ENCODE measurements at places on chromosomes 6 and 20.
A peak's percentile ranks its signal among the peaks of the same experiment; 100 is the strongest.

- no peak for DNase-seq
Observed at GRCh38 chr6:147071776-147072175, 132.4 kb upstream of the STXBP5 start.

DNA sequence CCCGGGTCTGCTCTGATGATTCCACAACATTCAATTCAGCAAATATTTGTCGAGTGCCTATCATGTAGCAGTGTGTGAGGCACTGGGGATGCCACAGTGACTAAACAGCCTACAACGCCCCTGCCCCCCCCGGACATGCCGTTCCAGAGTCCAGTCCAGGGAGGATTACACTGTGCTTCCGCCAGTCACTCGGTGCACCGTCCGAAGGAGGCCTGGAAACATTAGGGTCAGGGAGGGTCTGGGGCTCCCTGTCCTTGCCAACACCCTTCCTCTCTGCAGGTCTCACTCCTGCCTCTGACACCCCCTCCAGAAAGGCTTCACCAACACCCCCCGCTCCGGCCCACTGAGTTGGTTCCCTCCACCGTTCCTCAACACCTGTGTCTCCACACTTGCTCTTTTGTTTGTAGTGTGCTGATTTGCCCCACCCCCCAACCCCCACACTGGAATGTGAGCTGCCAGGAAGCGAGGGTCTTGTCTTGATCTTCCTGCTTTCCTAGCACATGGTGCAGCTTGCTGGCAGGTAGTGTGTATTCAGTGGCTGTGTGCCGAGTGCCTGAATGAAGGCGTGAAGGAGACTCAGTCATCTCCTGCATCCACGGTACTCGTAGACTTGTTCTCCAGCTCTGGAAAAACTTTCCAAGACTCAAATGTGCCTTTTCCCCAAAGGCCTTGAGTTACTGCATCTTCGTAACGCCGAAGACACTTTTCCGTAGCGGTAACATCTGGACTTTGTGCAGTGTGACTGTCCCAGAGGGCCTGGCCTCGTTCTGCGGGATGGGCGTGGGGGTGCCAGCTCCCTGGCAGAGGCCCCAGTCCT is 150.4 kb downstream of the ZDHHC14 start:
- DNase-seq = no peak

DNA sequence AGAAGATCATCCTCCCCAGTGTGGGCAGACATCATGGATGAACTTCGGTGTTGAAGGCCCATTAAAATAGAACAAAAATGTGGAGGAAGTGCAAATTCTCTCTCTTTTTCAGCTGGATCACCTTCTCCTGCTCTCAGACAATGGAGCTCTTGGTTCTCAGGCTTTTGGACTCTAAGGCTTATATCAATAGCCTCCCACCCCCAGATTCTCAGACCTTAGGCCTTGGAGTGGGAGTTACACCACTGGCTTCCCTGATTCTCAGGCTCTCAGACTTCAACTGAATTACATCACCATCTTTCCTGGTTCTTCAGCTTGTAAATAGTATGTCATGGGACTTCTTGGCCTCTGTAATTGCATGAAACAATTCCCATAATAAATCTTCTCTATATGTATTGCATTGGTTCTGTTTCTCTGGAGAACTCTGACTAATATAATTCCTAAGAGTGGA is 36.6 kb downstream of the NSFL1C start:
- DNase-seq = peak; percentile 75

DNA sequence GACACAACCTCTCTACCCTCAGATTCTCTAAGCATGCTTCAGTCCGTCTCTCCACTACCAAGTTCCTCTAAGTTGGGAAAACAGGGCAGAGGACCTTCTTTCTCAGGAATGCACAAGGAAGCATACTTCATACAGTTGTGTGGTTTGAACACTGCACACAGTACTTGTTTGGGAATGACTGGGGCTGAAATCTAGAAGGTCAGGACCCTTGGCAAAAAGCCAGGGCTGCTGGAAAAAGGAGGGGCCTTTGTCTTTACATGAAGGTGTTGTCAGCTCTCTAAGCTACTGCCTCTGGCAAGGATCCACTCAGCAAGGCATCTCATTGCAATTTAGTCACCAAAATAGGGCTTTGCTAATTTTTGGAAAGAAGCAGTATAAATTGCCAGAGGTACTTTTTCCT is 20.7 kb upstream of the HEY2 start:
- no peak for DNase-seq

DNA sequence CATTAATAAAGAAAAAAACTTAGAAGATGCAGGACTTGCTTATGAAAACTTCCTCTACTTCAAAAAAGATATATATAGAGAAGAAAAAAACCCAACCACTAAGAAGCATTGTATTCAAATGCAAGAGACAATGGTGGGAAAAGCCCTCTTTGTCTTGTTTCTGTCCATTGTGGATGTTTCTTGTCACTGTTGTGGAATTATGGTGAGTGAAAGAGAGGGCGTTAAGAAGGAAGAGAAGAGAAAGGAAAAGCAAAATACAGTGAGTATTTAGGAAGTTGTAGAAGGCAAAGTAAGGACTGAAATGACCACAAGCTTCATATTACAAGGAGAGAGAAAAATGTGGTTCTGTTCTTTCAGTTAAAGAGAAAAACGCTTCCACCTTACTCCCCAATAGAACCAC is 14.1 kb upstream of the THBD start:
- DNase-seq = peak; percentile 49

DNA sequence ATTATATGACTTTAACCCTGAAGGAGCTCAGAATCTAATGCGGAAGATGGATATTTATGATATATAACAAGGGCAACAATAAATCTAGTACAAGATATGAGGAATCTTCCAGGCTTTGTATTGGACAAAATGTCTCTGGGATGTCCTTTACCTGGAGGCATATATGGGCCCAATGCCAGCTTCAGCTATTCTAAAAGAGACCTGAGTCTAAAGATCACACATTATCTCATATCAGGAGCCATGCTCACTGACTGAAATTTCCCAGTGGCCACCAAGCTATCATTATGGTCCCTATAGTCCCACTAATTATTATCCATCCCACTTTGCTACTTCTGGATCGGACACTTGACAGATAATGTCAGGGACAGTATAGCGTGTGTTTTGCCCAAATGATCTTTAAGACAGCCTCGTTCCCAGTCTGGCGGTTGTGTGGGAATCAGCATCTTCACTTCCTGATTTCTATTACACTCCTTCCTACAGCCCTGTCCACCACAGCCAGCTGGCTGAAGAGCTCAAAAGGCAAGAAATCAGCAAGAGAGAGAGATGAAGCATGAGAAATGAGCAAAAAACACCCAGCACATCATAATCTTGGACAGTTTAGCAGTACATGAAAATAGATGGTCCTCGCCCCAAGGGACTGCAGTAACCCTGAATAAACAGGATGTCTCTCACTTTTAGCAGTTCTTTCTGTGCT is 34.9 kb downstream of the KLHL31 start:
- peak; percentile 74 for DNase-seq

DNA sequence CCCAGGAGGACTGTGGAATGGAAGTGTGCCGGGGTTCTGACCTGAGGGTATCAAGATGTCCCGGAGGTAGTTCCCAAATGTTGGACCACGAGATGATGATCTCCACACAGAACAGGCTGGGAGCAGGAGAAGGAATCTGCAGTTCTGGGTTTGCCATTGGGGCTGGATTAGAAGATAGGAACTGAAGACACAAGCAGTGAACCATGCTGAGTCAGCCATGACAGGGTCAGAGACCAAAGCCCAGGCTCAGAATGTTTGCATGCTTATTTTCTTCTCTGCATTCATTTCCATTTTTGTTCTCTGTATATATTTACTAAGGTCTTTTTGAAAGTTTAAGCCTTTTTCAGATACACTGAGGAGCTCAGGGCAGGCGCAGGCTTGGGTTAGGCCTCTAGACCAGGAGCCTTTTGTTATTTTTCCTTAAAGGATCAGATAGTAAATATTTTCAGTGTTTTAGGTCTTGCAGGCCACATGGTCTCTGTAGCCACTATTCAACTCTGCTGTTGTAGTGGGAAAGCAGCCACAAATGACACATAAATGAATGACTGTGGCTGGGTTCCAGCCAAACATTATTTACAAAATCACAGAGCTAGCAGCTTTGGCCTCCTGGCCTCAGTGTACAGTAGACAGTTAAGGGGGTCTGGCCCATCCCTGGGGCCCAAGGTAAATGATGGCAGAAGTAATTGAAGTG is 28.5 kb downstream of the SLC35D3 start:
- no peak for DNase-seq

DNA sequence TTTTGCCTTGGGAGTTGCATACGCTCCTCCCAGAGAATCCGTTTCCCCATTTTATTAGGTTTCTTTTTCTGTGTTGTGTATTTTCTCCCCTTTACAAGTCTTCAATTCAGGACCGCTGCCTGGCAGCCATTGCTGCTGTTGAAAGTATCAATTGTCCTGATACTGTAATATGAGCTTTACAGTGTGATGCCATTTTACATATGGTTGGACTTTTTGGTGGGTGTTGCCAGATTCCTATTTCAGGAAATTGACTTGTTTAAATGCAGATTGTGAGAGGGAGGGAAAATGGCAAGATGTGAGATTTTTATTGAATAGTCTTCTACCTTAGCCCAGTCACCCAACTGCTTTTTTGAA is 1.2 kb downstream of the PANK2 start:
- DNase-seq = peak; percentile 68

DNA sequence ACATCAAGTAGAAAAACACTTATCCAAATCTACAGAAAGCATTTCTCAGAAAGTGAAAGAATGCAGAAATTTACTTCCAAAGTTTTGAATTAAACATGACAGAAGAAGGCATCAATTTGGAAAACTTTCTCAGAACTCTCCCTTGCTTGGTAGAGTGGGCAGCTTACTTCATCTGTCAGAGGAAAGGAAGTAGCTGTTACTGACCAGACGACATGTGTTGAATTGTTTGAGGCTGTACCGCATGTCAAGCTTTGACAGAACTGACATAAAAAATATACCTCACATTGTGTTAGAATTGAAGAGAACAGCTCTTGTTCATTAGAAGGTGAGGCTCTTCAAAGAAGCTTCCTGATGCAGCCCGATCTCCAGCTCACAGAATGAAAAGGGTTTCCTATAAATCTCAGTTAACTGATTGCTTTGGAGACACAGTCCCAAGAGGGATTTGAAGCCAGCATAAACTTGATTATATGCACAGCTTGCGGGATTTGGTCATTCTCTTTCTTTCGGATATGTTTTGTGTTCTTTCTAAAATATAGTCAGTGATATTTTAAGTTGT is 190.7 kb downstream of the PLCB1 start:
- DNase-seq = no peak

GRCh38 chr6:4809999-4810918 is 34.1 kb downstream of the CDYL start:
- peak; percentile 68 for DNase-seq

GRCh38 chr6:36305885-36306284 is 30.8 kb downstream of the BNIP5 start:
- no peak for DNase-seq

GRCh38 chr20:37392441-37393195 is 46.7 kb downstream of the SRC start:
- no peak for DNase-seq

GRCh38 chr20:50969435-50969834 is 10.8 kb downstream of the MOCS3 start:
- DNase-seq = no peak

DNA sequence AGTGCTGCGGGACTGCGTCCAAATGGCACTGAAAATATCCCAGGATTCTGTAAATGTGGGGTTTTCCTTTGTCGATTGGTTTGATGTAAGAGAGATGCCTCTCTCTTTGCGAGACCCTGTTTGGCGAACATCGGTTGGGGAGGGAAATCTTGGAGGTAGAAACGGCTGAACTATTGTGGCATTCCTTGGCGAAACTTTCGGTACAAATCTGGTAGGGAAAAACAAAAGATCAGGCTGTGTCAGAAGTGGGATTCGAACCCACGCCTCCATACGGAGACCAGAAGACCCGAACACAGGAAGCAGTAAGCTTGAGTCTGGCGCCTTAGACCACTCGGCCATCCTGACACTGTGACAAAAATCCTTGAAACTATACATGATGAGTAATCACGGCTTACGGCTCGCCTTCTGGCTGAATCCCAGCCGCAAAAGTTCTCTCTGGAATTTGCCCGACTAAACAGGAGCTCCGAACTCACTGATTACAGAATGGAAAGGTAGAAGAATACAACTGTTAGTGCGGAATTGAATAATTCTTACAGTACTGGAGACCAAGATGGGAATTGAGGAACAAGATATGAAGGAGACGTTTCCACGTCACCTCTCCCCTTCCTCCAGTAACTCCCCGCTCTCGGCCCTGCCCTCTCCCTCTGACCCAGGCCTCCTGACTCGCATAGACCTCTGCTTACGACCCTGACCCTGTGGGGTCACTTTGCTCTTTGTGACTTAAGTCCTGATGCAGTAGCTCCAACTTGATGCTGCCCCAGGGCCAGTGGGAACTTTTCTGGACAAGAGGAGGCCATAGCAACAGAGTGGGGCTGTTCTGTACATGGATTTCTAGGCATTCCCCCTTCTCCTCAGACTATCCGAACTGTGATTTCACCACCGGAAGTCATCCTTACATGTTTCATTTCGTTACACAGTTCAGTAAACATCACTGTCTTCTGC is 132.8 kb upstream of the ZNF184 start:
- no peak for DNase-seq

DNA sequence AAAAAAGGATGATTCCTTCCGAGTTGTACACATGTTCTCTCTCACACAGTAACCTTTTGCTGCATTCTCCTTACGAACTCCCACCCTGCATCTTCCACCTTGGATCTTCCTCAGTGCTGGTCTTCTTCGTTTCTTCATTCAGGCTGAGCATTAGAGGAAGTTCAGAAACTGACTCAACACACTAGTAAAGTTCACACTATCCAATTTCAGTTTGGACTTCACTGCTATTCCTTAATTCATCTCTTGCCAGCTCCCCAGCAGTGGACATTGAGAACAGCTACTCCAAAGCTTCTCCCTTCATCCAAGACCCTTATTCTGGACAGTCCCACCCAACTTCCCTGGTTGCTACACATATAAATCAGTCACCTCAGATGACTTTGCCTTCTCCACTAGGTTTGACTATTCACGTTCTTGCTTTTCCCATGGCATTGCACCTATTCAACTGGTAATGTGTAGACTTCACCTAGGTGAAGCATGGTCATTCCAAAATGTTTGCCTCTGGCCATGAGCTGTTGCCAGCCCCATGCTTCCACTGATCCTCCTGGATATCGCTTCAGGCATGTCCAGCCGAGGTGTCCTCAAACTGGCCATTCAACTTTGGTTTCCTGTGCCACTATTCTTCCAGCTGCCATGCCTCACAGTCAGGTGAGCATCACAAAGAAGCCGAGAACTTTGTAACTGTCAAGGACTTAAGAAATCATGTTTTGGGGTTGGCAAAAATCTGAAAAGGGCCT is 103.9 kb upstream of the EMILIN3 start:
- peak; percentile 15 for DNase-seq

GRCh38 chr6:83884523-83884922 is 25.0 kb downstream of the CYB5R4 start:
- DNase-seq = peak; percentile 52

DNA sequence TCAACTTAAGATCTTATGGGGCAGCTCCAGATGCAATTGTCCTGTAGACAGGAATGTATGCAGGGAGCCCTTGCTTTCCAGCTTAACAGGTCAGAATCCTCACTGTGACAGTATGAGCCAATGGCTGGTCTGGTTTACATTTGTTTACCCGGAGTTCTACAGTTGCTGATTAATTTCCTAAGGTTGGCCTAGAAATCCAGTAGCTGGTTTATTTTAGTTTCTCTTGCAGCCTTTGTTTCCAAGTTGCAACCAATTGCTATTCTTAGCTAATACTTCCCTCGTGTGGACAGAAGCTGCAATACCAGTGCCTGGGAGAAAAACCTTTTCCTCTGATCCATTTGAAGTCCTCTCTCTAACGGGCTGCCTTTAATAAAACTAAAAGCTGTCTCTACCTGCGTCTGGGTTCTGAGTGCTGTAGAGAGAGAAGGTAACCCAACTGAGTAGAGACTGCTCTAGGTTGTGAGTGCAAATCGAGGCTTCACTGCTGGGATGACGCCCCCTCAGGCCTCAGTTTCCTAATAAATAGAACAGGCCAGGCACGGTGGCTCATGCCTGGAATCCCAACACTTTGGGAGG is 45.9 kb downstream of the ZNF217 start:
- peak; percentile 64 for DNase-seq

All from suppressor macrophage treated with lipopolysaccharide for 4 hours (primary cell).